D341Med (cell line): ENCODE measurements at places on chromosomes 7 and 10.

GRCh38 chr10:13450069-13450468 lies 78.7 kb downstream of the BEND7 start:
- no peak for DNase-seq

GRCh38 chr10:85224366-85224940 lies 896.1 kb downstream of the CCSER2 start:
- DNase-seq: no peak

GRCh38 chr10:124417895-124418725 lies 613 bp downstream of the OAT start:
- DNase-seq: peak; percentile 72

DNA sequence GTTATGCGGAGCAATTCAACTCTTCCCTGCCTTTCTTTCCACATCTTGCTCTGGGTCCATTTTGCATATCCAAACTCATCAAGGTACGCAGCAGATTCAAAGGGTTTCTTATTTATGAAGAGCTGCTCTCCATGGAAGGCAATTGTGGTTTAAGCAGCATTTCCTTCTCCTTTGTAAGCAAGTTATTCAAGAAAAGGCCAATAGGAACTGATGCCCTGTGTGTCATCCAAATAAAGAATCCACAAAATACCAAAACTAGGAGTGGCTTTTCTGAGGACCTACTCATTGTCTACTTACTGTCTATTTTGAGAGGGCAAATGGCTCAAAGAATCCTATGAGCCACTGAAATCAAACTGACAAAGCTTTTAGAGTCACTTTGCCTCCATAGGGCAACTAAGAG lies 253.1 kb downstream of the PTEN start:
- DNase-seq: no peak

- no peak for DNase-seq
Observed at GRCh38 chr7:150447966-150448788, 2.3 kb upstream of the GIMAP8 start.

GRCh38 chr7:48011323-48011722 lies 17.6 kb downstream of the SUN3 start:
- no peak for DNase-seq

GRCh38 chr7:155930527-155930926 lies 118.3 kb upstream of the SHH start:
- DNase-seq: no peak

DNA sequence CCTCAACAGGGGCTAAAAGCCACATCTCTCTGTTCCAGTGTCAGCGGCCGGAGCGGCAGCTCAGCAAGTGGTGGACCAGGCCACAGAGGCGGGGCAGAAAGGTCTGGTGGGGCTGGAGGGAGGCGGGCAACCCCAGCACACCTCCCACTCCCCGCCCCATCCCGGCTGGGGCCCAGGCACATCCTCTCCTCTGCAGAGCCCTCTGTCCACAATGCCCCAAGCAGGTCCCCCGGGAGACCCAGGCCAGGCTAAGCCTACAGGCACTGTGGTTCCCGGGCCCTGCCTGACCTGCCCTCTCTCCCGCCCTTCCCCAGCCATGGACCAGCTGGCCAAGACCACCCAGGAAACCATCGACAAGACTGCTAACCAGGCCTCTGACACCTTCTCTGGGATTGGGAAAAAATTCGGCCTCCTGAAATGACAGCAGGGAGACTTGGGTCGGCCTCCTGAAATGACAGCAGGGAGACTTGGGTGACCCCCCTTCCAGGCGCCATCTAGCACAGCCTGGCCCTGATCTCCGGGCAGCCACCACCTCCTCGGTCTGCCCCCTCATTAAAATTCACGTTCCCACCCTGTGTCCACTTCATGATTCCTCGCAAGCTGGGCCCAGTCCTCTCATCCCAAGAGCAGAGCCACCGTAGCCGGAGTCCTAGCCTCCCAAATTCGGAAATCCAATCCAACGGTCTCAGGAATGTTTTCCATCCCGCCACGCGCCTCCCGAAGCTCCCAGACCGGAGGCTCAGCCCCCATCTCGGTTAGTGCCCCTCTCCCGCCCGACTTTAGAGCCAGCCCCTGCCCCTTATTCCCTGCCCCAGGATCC lies 2.1 kb downstream of the ADIRF start:
- peak; percentile 8 for DNase-seq

DNA sequence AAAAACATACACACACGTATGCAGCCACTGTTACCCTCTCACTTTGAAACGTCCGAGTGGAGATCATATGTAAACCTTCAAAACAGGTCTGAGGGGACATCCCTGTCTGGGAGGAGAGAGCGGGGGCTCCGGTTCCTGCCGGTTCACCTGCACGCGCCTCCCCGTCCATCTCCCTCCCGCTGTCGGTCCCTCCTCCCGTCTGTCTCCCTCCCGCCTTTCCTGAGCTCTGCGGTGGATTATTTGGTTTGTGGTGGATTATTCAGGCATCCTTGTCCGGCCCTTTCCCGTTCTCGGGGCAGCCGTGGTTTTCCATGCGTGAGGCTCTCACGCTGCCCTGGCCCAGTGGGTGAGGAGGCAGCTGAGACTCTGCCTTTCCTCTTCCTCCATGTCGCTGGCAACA lies 59.8 kb downstream of the NKX6-2 start:
- DNase-seq: no peak

DNA sequence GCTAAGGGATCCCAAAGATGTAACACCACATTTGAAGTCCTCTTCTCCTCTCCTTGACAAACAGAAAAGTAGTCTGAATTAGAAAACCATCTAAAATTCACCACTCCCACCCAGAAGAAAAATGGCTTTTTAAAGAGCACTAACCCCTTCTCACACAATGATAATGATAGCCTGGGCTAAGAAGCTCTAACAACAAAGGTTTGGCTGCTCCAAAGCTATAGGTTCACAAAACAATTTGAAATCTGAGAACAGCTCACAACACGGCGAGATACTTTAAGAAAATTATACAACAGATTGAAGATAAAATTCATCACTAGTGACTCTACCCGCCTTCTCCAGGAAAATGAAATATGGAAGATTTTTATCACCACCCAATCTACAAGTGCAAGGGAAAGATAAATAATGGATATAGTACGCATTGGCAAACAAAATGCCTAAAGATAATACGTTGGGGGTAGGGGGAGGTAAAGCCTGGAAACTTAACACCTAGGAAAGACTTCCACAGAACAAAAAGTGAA lies 7.4 kb downstream of the ITGB1 start:
- no peak for DNase-seq
